ENCODE measurements at places on chromosomes 2 and 18.
A peak's percentile ranks its signal among the peaks of the same experiment; 100 is the strongest.

- no peak for DNase-seq
Observed at GRCh38 chr2:29074411-29074810, at the start of gene PCARE. TSS of gene PCARE (minus strand) at chr2:29074523. CDS start at chr2:29074261, 262 bp downstream.

DNA sequence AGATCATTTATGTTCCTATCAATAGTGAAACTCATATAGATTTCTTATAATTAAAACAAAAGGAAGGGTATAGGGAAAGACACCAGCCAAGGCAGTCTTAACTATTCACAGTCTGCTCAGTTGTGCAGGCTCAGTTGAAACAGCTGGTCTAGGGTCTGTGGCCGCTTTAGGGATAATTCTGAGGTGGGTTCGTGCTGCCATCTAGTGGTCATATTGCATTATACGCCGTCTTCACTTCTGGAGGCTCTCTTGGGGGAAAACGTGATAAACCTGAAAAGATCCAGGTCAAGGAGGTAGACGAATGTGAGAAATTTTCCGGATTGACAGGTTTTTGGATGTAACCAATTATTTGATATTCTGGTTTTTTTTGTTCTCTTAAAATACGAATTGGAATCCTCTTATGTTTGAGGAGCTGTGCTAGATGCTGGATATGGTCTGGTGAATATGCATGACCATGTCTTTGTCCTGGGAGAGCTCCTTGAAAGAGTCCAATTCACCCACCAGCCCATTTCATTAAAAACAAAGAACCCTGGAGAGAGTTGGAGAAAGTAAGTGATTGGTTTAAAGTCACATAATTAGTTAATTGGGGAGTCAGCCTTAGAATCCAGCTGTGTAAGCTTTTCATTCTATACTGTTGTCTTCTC, 492.4 kb downstream of the PLCL1 start:
- peak; percentile 56 for DNase-seq

GRCh38 chr2:54040250-54040649, 69.5 kb upstream of the PSME4 start:
- no peak for DNase-seq

GRCh38 chr2:72012886-72013574, 134.6 kb downstream of the CYP26B1 start:
- DNase-seq: no peak

GRCh38 chr2:229815858-229816257, 101.5 kb upstream of the DNER start:
- peak; percentile 46 for DNase-seq

- DNase-seq: no peak
Observed at GRCh38 chr2:208671886-208672680, 265.5 kb downstream of the PTH2R start.

- DNase-seq: no peak
Observed at GRCh38 chr18:79662034-79662433, 17.6 kb upstream of the CTDP1 start.

DNA sequence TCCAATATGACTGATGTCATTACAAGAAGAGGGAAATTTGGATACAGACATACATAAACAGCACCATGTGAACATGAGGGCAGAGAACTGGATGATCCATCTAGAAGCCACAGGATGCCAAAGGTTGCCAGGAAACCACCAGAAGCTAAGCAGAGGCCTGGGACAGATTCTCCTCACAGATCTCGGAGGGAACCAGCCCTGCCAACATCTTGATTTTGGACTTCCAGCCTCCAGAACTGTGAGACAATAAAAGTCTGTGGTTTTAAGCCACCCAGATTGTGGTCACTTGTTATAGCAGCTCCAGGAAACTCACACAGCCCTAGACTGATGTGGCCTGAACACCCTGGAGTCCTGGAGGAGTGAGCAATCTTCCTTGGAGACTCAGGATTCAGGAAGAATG, 351.6 kb downstream of the EIPR1 start:
- no peak for DNase-seq

DNA sequence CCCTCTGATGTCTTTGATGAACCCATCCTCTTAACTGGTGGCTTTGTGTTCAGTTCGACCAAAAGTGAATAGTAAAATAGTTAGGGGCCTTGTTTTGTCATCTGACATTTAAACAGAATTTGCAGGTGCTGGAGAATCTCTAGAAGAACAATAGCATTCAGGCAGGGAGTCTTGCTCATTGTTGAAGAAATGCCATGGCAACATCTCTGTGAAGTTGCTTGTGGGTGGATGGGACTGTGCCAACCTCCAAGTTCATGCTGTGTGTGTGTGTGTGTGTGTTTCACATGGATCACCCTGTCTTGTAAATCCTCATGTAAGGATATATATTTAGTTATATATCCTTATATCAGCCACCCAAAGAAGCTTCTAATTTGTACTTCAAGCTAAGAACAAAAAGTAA, 66.7 kb downstream of the SKA1 start:
- no peak for DNase-seq

DNA sequence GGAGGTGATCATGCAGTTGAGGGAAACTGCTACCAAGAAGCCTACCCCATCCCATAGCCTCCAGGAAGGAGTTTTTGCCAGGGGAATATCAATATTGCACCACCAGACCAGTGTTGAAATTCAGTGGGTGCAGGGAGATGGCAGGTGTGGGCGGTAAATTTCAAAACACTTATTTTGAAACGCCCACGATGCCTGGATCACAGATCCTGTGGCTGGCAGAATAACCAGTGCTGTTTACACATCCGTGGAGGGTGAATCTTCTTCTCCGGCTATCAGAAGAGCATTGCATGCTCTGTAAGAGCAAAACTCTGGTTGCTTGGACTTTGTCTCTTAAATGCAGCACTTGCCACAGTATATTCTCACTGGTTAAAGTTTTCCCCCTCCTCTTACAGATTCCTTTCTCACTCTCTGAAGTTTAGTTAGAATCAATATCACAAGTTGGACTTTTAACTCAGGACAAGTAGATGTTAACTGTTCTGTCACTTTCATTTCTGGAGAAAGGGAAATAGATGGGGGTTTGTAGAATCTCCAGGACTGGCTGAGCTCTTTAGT, 70.5 kb upstream of the ZCCHC2 start:
- no peak for DNase-seq

DNA sequence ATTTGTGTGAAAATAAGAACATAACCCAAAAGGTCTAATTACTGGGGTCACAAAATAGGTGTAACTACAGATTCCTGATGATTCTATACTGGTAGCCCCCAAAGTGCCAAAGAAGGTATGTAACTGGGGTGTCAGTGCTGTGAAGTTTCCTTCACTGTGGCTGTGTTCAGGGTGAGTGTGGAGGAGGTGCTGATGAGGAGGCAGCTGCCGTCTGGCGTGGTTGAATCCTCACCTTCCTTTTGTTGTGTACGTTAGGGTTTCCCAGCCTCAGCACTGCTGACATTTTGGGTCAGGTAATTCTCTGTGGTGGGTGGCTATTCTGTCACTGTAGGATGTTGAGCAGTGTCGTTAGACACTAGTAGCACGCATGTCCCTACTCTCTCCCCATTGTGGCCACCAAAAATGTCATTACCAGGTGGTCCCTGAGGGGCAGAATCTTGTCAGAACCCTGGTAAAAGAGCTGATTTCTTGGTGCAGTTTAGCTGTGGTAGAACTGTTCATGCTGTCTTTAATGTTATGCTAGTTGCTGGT, 31.5 kb downstream of the ADNP2 start:
- DNase-seq: no peak

DNA sequence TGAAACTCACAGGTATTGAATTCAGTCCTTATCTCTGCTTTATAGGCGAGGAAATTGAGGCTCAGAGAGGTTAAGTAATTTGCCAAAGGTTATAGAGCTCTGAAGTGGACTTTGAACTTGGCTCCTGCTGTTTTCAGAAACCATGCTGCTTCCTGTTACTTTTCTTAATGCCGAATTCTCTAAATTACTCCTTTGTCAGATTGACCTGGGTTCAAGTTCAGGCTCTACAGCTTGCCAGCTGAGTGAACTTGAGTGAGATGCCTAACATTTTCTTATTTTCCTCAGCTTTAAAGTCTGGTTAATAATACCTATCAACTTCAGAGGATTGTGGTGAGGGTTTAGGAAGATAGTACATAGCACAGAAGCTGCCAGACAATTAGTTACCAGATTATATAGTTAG, 3.4 kb downstream of the ASAP2 start:
- DNase-seq: no peak

- peak; percentile 93 for DNase-seq
Observed at GRCh38 chr2:149648282-149649030, 60.9 kb upstream of the MMADHC start.

- DNase-seq: peak; percentile 69
Observed at GRCh38 chr2:54103454-54104314, 11.7 kb upstream of the ACYP2 start.

DNA sequence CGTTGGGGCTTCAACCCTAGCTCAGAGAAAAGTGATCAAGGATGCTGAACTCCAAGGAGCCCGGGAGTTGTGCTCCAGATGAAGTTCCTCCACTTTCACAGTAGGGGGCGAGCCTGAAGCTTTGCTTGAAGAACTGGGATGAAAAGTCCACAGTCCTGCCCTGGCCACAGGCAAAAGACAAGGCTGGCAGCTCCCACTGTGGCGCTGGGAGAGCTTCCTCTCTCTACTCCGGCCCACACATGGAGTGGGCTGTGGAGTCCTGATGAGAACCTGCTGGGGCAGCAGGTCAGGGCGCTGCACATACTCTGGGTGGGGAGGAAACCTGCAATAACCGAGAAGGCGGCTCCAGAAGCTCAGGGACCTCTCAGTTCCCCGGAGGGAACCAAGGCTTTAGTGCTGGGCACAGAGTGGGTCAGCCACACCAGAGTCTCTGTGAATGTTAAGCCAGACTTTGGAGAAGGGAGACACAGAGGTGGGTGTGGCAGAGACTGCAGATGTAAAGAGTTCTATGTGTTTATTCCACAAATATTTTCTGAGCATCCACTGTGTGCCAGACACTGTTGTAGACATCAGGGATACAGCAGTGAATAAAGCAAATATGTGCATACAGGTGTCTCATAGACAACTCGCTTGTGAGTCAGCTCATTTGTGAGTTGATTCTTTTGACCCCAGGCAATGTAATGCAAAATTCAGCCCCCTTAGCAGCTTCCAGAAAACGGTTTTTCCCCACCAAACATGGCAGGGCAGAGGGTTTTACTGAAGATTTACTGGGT, 48.0 kb upstream of the MRPL33 start:
- DNase-seq: peak; percentile 76

GRCh38 chr2:86044614-86045013, 61.1 kb downstream of the POLR1A start:
- DNase-seq: no peak

- no peak for DNase-seq
Observed at GRCh38 chr2:192487636-192488035, 292.9 kb upstream of the TMEFF2 start.

- DNase-seq: no peak
Observed at GRCh38 chr2:21162615-21162878, 38.8 kb downstream of the TDRD15 start.

DNA sequence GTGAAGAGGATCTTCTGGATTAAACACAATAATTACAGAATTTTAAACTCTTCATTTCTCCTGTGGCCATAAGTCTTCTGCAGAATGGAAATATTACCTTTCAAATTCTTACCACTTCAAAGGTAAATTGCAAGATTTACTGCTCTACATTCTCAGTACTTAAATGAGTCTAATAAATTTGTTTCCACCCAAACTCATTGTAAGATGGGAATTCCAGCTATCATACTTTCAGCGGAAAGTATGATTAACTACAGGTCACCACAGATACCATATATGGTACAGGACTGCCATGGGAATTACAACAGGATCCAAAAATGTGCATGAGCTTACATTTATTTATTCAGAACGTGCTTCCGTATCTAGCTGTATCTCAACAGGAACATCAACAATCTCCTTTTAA, 3.1 kb downstream of the DSC3 start:
- DNase-seq: no peak

DNA sequence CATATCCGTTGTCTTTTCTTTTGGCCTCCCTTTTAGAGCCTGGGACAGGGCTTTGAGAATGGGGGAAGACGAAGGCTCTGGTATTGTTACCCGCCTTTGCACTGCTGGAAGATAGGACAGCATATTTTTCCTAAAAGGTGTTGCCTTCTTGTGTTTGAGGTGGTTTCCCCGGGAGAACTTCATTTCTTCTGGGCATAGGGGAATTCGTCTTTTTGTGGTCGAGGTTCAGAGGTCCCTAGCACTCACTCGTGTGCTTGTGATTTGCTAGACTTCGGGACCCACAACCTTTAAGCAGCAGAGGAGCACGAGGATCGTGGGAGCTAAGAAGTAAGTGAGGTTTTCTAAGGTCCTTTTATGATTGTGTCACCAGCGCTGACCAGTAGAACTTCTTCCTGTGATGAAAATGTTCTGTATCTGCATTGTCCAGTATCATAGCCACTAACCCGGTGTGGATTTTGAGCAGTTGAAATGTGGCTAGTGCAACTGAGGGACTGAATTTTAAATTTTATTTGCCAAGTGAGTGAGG, 611 bp downstream of the ZNF512 start:
- DNase-seq: peak; percentile 19

DNA sequence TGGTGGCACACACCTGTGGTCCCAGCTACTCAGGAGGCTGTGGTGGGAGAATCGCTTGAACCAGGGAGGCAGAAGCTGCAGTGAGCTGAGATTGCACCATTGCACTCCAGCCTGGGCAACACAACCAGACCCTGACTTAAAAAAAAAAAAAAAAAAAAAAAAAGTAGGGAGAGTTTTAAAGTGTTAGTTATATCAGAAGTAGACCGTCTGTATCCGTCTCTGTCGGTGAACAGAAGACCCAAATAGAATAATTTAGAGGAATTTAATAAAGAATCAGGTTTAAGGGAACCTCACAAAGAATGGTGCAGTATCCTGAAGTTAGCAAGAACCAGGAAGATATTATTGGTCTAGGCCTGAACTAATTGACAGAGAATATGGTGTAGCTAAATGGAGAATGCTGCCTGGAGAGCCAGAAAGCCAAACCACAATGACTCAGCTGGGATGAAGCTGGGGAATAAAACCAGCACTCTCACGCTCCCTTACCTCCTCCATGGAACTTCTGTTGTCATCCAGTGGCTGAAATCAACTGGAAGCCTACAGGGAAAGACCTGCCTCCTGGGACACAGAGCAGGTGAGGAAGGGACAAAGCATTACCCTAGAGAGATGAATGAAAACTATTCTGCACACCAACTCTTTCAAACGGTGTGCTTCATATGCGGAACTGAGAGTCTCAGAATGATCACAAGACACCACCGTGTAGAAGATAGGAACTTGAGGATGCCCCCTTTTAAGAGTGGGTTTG, 39.1 kb upstream of the PLEKHM3 start:
- DNase-seq: peak; percentile 92

GRCh38 chr2:113263546-113263945, 15.2 kb downstream of the PAX8 start:
- DNase-seq: no peak

Measured in astrocyte of the spinal cord (primary cell).